Urinary bladder (tissue), 4 donors: ENCODE measurements at places on chromosomes 2 and 18. TPM values are rescaled to one million over a fixed set of nuclear protein-coding genes. Genes with fewer than 3 reads are reported as not detected.

The KCNG2 gene
- 0.21 TPM for total RNA-seq

The OBSL1 gene
- 43.5 TPM for total RNA-seq

- no peak for DNase-seq
Measured at GRCh38 chr2:240143801-240144648, 3.6 kb upstream of the OTOS start.

DNA sequence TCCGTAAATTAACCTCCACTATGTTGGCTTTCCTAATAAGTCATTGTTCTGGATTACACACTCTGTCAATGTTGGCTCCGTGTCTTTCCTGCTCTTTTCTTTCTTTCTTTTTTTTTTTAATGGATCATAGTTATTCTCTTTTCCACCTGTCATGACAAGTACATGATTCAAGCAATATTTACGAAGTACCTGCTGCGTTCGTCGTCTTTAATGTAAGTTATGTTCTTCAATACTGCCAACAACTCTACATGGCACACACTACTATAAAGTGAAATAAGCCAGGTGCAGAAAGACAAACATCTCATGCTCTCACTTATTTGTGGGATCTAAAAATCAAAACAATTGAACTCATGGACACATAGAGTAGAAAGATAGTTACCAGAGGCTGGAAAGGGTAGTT, 239.1 kb downstream of the SCG2 start:
- no peak for DNase-seq

DNA sequence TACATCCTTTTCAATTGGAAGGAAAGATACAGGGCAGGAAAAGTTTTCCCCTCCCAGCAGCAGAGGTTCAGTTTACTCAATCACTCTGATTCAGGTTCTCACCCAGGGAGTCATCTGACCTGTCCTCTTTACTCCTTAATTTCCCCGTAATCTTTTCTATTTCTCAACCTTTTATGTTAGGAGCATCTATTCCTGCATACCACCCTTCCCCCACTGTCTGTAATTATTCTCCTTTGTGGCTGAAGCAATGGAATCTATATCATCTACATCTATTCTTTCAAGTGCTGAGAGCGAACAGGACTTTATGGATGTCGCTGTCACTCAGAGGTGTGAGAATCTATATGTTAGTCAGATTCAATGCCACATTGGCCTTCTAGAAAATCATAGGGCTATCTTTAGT, 175.2 kb downstream of the NOL4 start:
- no peak for DNase-seq

DNA sequence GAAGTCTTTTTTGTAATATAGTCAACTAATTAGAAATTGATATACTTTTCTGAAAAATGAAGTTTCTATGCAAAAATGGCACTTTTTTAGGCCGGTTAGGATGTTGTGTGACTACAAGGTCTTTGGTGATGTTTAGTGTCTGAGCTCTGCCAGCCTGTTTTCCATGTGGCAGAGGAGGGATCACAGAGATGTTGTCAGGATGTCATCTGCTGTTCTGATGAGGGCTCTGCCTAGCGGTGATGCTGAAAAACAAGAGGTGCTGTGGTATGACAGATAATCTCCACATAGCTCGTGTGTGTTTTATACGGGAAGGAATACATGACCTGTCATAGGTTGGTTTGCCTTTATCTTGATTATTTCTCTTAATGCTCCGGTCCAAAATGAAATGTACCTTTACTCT, 12.0 kb upstream of the IAH1 start:
- DNase-seq = no peak
